ENCODE measurements at places on chromosomes 3 and 15.
A peak's percentile ranks its signal among the peaks of the same experiment; 100 is the strongest.

DNA sequence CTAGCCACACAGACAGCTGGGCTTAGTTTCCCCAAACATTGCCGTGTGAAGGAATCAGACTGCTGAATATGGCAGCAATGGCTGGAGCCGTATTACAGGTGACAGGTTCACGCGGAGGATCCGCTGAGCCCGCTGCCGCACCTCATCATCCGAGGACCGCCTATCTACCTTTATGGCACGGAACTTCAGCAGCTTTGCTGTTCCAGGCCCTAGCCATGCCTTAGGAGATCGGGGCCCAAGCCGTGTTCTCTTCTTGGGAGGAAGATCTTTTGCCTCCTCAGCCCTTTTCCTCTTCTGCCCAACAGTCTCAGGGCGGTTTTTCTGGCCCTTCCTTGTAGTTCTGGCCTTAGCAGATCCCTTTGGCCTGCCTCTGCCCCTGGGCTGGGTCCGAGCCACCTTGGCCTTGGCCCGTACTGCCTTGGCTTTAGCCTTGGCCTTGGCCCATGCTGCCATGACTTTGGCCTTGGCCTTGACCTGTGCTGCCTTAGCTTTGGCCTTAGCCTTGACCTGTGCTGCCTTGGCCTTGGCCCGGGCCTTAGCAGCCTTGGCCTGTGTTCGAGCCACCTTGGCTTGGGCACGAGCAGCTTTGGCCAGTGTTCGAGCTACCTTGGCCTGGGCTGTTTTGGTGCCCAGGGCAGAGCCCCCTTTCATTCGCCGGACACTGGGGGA is 3.2 kb downstream of the CCDC71 start:
- H3K4me1 ChIP-seq, result peaks cover 22% of the 10 kb centered on the region
- H3K4me3 ChIP-seq, result no peak overlapping the region
- no peaks in the 10 kb centered on the region for H3K27me3 ChIP-seq
- DNase-seq, result no peak

DNA sequence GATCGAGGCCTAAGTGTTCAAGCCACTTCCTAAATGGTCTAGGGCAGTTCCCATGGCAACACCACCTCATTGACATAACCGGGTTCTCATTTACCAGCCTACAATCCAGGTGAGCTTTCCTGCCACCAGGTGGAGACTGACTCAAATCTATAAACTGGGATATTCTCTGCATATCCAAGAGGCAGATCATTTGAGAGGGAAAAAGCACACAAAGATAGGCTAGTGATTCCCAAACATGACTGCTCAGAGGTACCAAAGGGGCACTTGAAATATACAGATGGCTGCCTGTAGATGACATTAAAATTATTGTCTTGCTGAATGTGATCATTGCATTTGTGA is 141.3 kb upstream of the PROK2 start:
- peak; percentile 18 for DNase-seq
- no peak overlapping the region for H3K27ac ChIP-seq
- H3K4me3 ChIP-seq, result no peak overlapping the region
- H3K36me3 ChIP-seq, result no peaks in the 10 kb centered on the region
- no peaks in the 10 kb centered on the region for H3K4me1 ChIP-seq

GRCh38 chr15:81256916-81257315 is 60.2 kb downstream of the IL16 start:
- H3K27ac ChIP-seq, result no peak overlapping the region
- H3K4me1 ChIP-seq, result no peaks in the 10 kb centered on the region
- H3K36me3 ChIP-seq, result no peaks in the 10 kb centered on the region
- no peak for DNase-seq
- H3K27me3 ChIP-seq, result no peaks in the 10 kb centered on the region
- no peak overlapping the region for H3K4me3 ChIP-seq

DNA sequence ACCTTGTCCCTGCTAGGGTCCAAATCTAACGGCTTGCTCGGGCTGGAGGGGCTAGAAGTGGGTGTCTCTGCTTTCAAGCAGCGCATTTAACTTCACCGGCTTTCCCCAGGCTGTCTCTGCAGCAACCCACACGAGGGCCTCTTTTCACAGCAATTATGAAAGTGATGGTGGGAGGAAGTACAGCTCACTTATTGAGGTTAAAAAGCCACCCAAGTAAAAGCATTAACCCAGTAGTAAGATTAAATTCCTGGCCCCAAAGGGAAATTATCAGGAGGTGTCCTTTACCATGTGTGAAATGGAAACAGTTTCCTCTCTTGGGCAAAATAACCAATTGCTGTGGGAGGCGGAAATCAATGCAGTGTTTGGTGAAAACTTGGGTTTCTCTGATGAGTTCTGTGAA is 41.1 kb downstream of the NGRN start:
- peak overlapping the region; percentile 7 for H3K4me3 ChIP-seq
- no peaks in the 10 kb centered on the region for H3K36me3 ChIP-seq
- no peaks in the 10 kb centered on the region for H3K27me3 ChIP-seq
- peaks cover 16% of the 10 kb centered on the region for H3K4me1 ChIP-seq
- peak overlapping the region; percentile 20 for H3K27ac ChIP-seq
- no peak for DNase-seq

- H3K4me3 ChIP-seq, result no peak overlapping the region
- no peaks in the 10 kb centered on the region for H3K4me1 ChIP-seq
- H3K27ac ChIP-seq, result no peak overlapping the region
- DNase-seq, result no peak
- H3K36me3 ChIP-seq, result no peaks in the 10 kb centered on the region
Observed at GRCh38 chr15:88232771-88233201, 23.8 kb downstream of the NTRK3 start.

DNA sequence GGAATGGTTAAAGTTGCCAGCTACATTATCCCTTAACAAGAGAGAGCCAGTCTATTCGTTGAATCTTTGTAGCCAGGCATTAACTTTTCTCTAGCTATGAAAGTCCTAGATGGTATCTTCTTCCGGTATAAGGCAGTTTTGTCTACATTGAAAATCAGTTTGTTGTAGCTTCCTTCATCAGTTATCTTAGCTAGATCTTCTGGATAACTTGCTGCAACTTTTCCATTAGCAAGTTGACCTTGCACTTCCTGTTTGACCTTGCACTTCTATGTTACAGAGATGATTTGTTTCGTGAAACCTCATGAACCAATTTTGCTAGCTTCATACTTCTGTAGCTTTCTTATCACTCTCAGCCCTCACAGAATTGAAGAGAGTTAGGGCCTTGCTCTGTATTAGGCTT is 24.1 kb downstream of the TOPAZ1 start:
- H3K36me3 ChIP-seq, result no peaks in the 10 kb centered on the region
- no peaks in the 10 kb centered on the region for H3K27me3 ChIP-seq
- H3K4me3 ChIP-seq, result no peak overlapping the region
- H3K4me1 ChIP-seq, result no peaks in the 10 kb centered on the region

DNA sequence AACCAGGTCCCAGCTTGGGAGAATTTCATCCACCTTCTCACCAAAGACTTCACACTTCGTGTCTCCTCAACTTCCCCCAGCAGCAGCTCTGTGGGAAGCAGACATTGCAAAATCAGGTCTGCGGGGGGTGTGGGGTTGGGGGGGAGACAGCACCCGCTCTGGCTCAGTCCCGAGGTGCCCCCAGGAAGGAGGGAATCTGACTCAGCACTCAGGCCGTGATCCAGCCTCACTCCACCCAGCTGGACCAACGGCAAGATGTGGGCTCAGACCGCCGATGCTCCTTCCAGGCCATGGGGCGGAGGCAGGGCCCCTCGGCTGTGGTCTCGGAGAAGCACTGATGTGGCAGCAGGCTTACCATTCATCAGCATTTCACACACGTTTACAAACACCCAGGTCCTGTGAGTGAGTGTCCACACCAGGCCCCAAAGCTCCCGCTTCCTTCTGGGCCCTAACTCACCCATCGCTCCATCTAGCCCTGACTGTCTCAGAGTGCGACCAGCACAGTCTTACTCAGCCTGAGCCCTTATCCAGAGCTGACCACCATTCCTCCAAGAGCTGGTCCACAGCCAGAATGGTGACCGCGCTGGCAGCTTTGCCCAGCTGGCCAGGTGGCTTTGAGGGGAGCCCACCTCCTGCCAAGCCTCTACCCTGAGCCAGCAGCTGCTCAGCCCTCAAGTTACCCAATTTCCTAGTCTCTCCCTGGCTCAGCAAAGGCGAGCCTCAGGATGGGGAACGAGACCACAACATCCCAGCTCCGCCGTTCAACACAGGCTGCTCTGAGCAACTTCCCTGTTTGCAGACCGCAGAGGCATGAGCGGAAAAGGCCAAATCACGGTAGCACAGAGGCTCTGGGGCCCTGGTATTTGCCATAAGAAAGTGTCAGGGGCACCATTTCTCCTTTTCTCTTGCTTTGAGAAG is 3.3 kb downstream of the STAB1 start:
- DNase-seq, result no peak
- no peaks in the 10 kb centered on the region for H3K27me3 ChIP-seq
- H3K4me3 ChIP-seq, result no peak overlapping the region
- no peak overlapping the region for H3K27ac ChIP-seq
- no peaks in the 10 kb centered on the region for H3K4me1 ChIP-seq
- H3K36me3 ChIP-seq, result no peaks in the 10 kb centered on the region

- H3K27me3 ChIP-seq, result no peaks in the 10 kb centered on the region
- H3K36me3 ChIP-seq, result no peaks in the 10 kb centered on the region
- no peak overlapping the region for H3K27ac ChIP-seq
Observed at GRCh38 chr3:187978433-187979011, 175.4 kb upstream of the LPP start.

GRCh38 chr3:149879872-149880271 is 66.9 kb downstream of the RNF13 start:
- H3K27me3 ChIP-seq, result no peaks in the 10 kb centered on the region
- H3K4me3 ChIP-seq, result no peak overlapping the region

DNA sequence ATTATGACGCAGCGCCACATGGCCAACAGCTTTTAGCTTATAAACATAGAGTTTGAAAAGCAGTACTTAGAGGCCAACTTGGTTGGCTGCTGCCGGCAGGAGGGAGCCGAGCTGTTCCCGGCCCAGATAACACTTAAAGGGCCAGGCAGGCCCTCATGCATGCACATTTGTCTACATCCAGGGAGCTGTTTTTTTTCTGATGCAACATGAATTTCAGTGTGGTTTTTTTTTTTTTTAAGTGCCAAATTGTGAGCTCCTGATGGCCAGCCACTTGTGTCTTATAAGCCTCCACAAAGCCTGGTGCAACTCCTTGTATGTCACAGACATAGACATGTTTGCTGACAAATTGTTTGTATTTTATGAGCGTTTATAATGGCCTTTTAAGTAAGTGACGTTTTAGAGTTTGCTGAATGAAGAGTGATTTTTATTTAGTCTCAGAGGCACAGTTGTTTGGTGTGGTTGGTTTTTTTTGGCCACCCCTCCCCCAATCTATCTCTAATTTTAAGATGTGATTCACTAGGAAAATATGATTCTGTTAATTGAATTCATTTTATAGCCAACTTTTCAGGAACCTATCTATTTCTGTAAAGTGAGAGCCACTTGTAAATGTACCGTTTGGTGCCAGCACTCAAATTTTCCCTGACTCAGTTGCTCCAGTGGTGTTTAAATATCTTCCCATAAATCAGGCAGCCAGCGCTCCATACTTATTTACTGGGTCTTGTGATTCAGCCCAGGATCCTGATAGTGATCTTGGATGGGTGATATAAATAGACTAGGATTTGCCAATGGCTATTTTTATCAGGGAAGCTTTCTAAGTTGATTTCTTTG is 134.3 kb downstream of the VGLL4 start:
- H3K27me3 ChIP-seq, result no peaks in the 10 kb centered on the region
- H3K4me1 ChIP-seq, result no peaks in the 10 kb centered on the region
- no peaks in the 10 kb centered on the region for H3K36me3 ChIP-seq
- H3K27ac ChIP-seq, result no peak overlapping the region
- no peak for DNase-seq

- H3K27ac ChIP-seq, result no peak overlapping the region
- peak overlapping the region; percentile 24 for H3K4me3 ChIP-seq
- DNase-seq, result no peak
Observed at GRCh38 chr3:156161172-156161571, 40.8 kb downstream of the KCNAB1 start.

DNA sequence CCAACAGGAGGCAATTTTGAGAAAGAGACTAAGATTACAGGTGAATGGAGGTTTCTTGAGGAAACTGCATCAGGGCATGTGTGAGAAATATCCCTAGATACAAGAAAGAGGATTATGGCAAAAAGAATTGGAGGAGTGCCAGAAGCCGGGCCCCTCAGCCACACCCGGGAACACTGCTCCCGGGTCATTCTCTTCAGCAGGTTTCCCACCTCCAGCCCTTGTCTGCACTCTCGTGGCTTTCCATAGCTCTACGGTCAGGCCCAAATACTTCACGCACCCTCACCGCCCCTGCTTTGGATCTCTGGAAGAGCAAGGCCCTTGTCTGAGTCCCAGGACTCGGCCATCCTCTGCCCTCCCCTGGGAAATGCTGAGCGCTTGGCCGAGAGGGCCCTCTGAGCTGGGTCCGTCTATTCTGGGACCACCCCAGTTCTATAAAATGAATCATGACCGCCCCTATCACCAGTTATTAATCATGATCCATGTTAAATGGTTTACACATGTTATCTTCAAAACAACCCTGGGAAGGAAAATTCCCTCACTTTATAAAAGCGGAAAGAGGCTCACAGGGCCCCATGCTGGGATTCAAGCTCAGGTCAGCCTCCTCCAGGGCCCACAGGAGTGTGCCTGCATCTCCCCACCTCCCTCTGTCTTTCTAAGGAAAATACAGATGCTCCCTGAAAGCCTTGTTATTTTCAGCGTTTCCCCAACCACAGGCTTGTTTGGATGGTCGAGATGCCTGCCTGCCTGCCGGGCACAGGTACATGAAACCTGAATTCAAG is 38.8 kb upstream of the SPTBN5 start:
- H3K36me3 ChIP-seq, result no peaks in the 10 kb centered on the region
- peaks cover 41% of the 10 kb centered on the region for H3K4me1 ChIP-seq
- H3K27ac ChIP-seq, result peak overlapping the region; percentile 83
- no peaks in the 10 kb centered on the region for H3K27me3 ChIP-seq
- no peak for DNase-seq

- no peak for DNase-seq
- no peaks in the 10 kb centered on the region for H3K36me3 ChIP-seq
- H3K27ac ChIP-seq, result no peak overlapping the region
Observed at GRCh38 chr3:122031123-122031468, 9.0 kb upstream of the ILDR1 start.

GRCh38 chr15:65077981-65078352 is 1.4 kb downstream of the KBTBD13 start:
- no peaks in the 10 kb centered on the region for H3K4me1 ChIP-seq
- DNase-seq, result peak; percentile 37
- no peak overlapping the region for H3K27ac ChIP-seq
- no peaks in the 10 kb centered on the region for H3K36me3 ChIP-seq
- H3K4me3 ChIP-seq, result no peak overlapping the region

All from naive thymus-derived CD4-positive, alpha-beta T cell (primary cell).